ENCODE measurements at places on chromosomes 1 and 21.

DNA sequence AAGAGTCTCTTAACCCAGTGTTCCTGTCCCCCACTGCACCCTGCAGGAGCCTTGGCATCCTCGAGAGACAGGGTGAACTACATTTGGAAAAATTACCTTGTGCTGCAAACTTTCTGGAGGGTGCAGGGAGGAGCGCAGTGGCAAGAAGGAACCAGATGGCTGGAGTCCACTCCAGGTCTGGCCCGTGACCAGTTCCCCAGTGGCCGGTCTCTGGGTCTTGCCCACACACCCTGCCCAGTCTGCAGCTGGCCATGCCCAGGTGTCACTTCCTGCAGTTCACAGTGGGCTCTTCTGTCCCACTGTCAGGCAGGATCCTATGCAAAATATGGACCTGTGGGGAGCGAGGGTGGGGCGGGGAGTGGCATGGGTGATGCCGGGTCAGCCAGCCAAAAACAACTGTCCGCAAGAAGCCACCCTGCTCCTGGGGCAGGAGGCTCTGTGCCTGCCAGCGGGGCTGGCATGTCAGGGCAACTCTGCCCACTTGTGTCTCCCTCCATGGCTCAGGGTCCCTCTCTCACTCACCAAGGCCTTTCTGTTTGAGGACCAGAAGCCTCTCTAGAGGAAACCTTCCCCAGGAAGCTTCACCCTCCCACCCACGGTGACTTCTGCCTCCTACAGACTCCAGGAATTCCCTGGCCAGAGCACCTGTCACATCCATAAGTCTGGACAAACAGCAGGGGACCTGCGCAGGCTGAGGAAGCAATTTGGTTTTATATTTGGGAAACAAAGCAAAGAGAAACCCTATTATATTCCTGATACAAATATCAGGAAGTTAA lies 55.6 kb downstream of the KIF21B start:
- DNase-seq = no peak

DNA sequence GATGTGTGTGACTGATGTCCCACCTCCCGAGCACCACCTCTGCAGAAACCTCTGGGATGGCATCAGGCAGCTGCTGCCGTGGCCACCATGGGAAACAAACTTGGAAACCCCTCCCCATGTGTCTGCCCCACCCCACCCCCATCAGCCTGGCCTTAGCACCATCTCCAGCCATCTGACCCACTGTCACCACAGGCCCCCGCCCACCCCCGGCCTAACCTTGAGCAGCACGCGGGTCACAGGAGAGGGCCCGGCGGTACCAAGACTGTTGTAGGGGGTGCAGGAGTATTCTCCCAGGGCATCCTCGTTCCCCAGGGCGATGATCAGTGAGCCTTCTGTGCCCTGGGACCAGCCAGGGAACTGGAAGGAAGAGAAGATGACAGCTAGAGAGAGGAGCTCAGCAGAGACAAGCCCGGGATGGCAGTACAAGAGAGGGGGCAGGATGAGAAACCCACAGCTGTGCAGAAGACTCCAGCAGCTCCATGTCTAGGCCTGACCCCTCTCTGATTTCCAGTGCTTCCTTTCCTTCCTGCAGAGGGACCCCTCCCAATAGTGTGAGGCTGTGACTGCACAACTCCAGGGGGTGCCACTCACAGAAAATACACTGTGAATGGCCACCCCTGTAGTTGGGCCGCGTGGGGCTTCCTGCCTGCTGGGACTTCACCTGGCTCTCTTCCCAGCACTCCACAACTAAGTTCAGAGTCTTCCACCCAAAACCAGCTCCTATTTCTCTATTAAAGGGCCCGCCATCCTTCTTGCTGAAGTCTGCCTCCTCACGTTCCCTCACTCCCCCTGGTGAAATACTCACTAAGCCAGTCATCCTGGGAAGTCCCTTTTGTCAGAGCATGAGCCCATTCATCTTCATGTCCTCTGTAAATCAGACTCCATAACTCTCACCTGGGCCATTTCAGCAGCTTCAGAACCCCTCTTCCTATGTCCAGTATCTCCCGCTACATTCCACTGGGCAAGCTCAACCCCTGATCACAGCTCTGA lies 7.3 kb upstream of the TAGLN2 start:
- DNase-seq = no peak

DNA sequence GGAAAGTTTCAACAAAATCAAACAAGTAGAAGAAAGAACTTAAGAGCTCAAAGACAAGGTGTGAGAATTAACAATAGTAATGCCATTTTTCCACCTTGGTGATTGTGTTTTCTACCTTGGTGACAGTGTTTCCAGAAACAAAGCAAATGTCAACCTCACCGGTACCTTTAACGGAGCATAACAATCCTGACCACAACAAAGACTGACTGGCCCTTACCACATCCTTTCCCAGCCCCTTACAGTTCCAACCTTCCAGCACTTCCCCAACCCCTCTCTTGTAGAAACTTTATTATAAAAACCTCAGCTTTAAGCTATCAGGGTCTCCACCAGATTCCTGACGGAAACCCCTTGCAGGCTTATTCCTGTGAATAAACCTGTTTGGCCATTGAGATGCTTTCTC lies 16.7 kb downstream of the STYXL2 start:
- DNase-seq = no peak

DNA sequence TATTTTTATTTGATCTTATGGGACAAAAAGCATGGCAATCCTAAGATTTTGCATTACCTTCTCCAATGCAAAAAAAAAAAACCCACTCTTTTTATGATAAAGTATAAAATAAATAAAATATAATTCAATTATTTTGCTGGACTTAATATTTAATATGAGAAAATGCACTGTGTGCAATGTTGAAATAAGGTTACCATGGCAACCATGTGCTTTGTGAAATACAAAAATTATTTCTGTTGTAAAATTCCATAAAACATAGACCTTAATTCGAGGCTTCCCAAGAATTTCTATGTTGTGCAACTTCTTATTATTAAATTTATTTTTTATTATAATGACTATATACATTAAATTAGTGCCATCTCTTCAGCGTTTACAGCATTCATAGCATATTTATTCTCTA lies 989.5 kb downstream of the MRPL39 start:
- no peak for DNase-seq

GRCh38 chr1:95584315-95584714 lies 350.3 kb downstream of the RWDD3 start:
- no peak for DNase-seq

DNA sequence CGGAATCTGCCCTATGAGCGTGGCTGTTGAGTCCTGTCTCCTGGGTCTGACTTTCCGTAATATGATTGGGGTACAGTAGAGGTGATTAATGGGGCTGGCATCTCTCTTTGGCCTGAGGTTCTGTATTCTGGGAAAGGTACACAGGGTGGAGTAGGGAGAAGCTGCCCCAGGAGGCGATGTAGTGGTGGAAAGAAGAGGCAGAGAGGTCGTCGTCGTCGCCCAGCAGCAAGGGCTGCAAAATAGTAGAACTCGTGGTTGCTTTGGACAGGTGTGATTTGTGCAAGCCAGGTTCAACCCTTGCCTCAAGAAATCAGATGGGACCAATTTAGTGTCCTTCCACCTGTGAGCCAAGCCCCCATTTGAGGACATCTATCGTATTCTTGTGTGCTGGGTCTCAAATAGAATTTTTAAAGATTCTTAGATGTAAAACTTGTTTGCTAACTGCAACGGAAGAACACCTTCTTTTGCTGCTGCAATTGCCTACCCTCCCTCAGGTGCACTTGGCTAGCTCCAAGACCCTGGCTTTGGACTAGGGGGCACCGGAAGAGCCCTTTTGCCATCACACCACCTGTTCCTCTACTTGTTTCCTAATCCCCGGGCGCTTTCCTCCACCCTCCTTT lies 1.3 kb upstream of the HMGN2 start:
- no peak for DNase-seq

DNA sequence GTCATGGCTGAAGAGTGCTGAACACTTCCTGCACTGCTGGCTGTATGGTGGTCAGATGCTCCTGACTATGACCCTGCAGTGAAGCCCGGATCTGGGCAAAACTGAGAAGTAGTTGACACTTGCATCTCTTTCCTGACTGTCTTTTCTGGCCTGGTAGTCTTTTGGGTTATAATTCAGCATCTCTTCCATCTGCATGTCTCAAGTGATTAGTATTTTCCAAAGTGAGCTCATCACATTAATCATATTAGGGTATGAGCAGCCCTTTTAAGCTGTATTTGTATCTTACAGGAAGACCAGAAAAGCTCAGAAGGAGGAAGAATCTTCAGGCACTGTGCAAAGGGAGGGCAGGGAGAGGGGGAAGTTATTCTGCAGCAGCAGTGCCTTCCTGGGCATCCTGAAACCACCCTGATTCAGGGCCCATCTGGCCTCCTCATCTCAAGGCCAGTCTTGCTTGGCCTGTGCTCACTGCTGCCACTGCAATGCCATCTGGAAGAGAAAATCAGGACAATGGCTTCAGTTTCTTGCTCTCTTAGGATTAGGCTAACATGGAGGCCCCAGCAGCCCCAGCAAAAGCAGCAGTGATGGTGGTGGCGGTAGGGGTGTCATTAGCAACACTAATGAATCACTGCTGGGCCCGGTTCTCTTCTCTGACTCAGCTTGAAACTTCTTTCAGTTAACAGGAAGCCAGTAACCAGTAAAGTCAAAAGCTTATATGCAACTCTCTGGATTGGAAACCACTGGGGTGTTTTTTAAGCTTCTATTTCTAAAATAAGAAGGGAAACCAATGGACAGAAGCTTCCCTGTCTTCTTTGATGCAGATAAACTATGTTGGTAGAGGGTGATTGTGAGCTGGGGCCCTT lies 63.3 kb upstream of the WDR26 start:
- DNase-seq = no peak

GRCh38 chr1:216216305-216216704 lies 206.9 kb downstream of the USH2A start:
- no peak for DNase-seq

DNA sequence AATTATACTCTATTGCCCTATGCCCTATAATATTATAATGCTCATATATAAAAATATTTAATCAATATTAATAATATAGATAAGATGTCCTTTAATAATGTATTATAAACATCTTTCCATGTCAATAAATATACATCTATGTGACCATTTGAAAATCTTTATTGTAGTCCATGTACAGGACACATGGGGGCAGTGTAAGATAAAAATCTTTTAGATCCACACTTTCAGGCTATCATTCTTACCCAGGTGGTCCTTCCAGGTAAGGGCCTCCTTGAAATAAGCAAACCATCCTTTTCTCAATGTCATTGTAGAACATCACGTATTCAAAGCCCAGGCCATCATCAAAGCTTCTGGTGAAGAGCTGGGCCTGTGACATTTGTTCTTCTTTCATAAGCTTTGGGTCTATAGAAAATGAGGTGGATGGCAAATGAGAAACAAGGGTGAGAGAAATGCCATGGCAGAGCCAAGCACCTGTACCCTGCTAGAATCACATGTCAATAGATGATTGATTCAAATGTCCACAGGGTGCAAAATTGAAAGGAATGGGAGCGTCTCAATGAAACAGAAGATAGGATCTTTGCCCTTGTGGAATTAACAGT lies 20.2 kb downstream of the THEM4 start:
- DNase-seq = no peak

GRCh38 chr1:8663915-8664329 lies 153.5 kb downstream of the RERE start:
- DNase-seq = no peak

- DNase-seq = no peak
These were observed 8.1 kb downstream of the TFF3 start for GRCh38 chr21:42307106-42307505.

DNA sequence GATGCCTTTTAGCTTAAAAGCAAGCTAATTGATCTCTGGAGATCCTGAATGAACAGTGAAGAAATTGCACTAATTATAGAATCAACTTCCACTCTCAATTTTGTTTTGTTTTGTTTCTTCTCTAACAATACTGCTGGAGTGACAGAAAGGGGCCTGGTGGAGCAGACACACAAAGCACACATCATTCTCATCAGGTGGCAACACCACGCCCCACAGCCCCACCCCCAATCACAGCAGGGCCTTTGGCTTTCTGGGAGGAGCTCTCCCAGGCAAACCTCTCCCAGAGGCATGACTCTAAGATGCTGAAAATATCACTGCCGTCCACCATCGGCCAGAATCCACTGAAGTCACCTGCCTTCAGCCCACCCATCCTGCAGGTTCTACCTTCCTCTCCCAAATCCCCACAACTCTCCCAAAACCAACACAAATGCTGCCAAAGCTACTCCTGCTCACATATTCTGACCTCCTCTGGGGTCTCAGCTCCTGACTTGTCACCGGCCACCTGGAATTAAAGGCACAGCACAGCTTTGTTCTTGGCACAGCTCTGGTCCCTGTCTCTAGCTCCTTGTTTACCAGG lies 120.7 kb downstream of the GRIK3 start:
- no peak for DNase-seq

- DNase-seq = no peak
These were observed 120.2 kb downstream of the DMRTB1 start for GRCh38 chr1:53579221-53580008.

GRCh38 chr1:165869343-165869742 lies 41.9 kb downstream of the UCK2 start:
- DNase-seq = no peak

DNA sequence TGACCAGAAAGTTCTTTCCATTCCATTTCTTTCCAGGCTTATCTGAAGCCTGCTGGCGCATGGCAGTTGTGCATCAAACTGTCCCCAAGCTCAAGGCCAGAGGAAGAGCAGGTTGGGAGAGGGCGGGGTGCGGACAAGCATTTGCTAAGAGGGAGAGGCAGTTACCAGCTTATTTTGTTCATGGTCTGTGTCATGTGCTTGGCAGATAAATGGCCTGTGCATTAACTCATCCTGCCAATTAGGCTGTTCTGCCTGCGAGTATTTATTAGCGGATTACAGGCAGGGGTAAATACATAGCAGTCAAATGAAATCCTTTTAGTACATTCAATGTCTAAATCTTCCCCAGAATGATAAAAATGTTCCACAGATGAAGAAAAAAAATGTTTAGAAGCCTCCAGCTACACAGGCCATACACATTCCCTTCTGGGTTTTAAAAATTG lies 48.9 kb upstream of the B3GALNT2 start:
- DNase-seq = no peak

DNA sequence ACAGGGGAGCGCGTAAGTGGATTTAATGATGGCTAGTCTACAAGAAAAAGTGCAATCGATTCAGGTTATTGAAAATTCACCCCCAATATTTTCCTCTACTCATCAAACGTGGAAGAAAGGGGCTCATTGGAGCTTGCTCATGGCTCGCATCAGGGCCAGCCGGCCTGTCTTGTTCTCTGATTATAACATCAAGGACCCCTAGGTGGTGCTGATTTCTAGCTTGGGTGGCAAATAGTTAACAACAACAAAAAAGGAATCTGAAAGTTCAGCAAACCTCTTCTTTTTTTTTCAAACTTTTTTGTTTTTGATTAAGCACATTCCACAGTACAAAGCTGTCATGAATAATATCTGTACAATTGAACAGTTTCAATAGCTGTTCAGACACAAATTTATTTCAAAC lies 35.8 kb upstream of the SOD1 start:
- no peak for DNase-seq

- DNase-seq = peak; percentile 78
These were observed 9.2 kb downstream of the IKBKE start for GRCh38 chr1:206479183-206480125.

- DNase-seq = no peak
These were observed 2.1 kb downstream of the SLAMF6 start for GRCh38 chr1:160520999-160521398.

- DNase-seq = no peak
These were observed 248.7 kb upstream of the IRF2BP2 start for GRCh38 chr1:234858722-234859121.

Data from cerebellum (tissue), 4 donors.